ENCODE measurements at places on chromosomes 5 and 9. TPM values are rescaled to one million over a fixed set of nuclear protein-coding genes. Genes with fewer than 3 reads are reported as not detected.
A peak's percentile ranks its signal among the peaks of the same experiment; 100 is the strongest.

- no peak for DNase-seq
Measured at GRCh38 chr9:80061940-80062339, 490.2 kb downstream of the TLE4 start.

GRCh38 chr5:112210430-112211005, 208.6 kb downstream of the EPB41L4A start:
- DNase-seq, result peak; percentile 48

DNA sequence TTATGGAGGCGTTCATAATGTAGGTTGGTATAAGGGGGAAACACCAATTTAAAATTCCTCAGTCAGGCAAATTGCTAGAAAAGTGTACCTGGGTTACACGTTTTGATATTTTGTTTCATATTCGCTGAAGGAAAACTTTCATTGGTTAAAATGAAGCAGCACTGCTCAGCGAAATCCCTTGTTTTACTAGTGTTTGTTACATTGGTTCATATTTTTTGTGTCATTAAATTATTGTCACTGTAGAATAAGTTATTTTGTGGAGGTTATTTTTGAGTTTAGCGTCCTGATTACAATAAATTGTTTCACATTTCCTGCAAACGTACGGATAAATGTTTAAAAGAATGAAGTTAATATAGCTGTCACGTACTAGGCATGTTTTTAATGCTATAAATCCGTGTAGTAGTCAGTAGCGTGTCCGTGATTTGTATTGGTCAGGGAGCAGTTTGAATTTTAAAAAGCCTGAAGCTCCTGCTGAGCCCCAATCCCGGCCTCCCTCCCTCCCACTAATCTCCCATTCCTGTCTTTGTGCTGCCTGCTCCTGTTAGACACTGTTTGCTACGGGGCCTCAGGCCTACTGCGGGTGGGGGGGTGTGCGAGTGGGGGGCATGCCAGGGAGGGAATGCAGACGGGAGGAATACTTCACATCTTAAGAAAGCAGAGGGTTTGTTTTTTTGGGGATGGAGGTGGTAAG, 2.0 kb downstream of the NIPBL start:
- no peak for DNase-seq

DNA sequence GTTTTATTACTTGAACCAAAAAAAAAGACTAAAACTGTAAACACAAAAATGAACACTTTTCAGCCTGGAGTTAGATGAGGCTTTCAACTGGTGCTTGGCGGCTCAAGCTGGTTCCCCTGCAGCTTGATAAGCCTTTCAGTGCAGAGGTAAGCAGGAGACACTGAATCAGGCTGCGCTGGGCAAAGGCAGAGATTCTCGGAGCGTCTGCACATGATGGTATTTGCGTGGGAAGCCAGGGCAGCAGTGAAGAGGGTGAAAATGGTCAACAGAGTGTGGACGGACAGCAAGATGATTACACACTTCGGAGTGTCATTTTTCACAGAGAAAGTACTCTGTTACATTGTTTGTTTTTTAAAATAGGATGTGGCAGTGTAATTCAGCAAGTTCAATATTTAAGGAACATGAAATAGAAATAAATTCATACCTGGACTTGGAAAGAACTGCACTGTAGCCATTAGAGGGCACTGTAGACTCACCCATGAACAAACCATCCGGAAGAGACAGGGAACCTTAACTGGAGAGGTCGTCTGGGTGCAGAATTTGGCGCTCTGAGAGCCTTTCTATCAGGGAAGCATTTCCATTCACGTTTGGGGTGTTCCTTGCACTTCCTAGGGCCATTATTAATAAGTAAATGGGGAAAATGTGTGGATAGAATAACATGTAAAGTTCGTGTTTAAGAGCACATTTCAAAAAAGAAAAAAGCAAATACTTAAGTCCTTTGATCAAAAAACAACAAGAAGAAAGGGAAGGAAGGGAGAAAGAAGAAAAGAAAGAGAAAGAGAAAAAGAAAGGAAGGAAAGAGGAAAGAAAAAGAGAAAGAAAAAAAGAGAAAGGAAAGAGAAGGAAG, 69.8 kb downstream of the ICE1 start:
- DNase-seq, result no peak

- DNase-seq, result no peak
Measured at GRCh38 chr9:131049829-131050715, 41.1 kb downstream of the LAMC3 start.

- DNase-seq, result no peak
Measured at GRCh38 chr5:157382996-157383800, 76.8 kb upstream of the NIPAL4 start.

DNA sequence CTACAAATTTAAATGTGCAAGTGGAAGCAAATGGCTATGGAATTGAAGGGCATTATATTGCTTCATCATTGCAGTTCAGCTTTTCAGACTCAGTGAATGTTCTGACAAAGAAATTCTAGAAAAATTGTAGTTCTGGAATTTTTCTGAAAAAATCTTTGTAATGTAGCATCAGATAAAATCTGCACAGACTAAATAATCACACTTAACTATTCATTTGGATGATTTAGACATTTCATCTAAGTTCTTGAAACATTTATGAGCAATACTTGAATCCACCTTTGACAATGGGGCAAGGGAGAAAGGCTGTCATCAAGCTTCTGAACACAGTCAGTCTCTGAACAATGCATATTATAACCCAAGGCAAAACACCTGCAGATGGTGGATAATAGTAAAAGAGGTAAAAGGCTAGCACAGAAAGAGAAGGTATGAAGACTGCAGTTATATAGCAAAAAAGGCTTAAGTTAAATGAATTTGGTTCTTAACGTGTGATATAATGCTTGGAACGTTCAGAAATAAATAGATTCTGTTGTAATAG, 1352.0 kb upstream of the NUDT12 start:
- DNase-seq, result no peak

GRCh38 chr5:145945620-145946111, 9.3 kb downstream of the SH3RF2 start:
- no peak for DNase-seq

DNA sequence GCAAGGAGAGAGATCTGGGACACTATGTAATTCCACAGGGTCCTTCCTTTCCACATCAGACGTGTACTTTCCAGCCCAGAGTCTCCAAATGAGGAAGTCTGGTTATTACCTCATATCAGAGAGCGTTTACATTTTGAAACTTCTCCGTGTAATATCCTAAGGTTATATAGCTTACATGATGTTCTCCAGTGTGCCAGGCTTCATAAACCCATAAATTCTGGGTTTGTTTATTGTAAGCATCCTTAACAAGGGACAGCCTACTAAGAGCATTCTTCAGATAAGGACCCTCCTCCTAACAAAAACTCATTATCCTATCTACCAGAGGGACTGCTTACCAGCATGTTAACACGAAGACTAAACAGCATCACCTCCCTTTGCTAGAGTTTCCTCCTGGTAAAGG, 17.9 kb downstream of the SRFBP1 start:
- no peak for DNase-seq

DNA sequence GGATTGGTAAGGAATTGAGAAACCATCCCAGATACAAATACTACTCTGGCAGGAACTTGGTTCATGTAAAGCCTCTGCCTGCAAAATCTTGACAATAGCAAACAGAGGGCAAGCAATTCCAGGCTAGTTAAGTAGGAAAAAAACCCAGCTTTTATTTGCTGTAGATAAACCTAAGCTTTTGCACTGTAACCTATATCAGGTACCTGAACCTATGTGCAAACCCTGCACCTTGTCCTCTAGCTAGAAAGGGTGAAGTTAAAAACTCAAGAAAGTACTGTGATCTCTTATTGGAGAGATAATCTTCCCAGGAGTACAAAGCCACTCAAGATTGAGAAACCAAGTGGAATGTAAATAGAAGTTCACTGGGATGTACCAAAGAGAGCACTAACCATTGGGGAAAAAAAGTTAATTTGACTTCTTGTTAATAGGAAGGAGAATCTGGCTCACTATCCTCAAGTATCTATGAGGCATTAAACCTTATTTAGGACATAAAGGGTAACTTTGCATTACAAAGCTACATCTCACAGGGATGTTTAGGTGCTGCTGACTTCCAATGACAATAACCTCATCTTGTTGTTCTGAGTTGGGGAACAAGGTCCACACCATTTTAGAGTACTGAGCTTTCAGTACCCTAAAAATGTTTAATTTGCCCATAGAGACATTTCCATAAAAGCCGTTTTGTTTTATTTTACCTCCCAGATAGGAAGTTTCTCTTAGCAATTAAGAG, 73.8 kb upstream of the PCA3 start:
- no peak for DNase-seq

DNA sequence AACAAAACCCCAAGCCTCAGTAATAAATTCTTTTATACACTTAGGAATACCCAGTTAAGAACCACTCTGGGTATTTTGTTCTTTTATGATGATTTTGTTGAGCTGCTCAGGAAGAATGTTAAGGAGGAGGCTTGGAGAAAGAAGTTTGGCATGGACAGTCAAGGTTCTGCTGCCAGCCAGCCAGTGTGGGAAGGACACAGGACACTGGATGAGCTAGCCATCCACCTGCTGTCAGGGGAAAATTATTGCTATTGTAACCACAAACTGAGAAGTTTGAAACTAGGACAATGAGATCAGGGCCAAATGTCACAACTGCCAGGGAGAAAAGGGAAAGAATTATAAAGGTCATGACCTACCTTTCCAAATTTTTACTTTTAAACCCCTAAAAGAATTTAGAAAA, 25.9 kb upstream of the ADAMTSL1 start:
- no peak for DNase-seq

GRCh38 chr5:19866090-19866450, 121.9 kb downstream of the CDH18 start:
- DNase-seq, result no peak

- DNase-seq, result peak; percentile 48
Measured at GRCh38 chr9:134307674-134308638, 18.3 kb upstream of the RXRA start.

DNA sequence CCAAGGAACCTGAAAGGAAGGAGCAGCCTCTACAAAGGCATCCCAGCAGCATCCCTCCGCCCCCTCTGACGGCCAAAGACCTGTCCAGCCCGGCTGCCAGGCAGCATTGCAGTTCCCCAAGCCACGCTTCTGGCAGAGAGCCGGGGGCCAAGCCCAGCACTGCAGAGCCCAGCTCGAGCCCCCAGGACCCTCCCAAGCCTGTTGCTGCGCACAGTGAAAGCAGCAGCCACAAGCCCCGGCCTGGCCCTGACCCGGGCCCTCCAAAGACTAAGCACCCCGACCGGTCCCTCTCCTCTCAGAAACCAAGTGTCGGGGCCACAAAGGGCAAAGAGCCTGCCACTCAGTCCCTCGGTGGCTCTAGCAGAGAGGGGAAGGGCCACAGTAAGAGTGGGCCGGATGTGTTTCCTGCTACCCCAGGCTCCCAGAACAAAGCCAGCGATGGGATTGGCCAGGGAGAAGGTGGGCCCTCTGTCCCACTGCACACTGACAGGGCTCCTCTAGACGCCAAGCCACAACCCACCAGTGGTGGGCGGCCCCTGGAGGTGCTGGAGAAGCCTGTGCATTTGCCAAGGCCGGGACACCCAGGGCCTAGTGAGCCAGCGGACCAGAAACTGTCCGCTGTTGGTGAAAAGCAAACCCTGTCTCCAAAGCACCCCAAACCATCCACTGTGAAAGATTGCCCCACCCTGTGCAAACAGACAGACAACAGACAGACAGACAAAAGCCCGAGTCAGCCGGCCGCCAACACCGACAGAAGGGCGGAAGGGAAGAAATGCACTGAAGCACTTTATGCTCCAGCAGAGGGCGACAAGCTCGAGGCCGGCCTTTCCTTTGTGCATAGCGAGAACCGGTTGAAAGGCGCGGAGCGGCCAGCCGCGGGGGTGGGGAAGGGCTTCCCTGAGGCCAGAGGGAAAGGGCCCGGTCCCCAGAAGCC, 30.8 kb downstream of the CD180 start:
- peak; percentile 95 for DNase-seq

Gene RASGRF2
- total RNA-seq, result 17.3 TPM

Gene LOX
- 6.0 TPM for total RNA-seq

Gene OLFM1
- 2.5 TPM for total RNA-seq

Gene IL33
- 7.4 TPM for total RNA-seq

Gene KIAA0825
- 8.2 TPM for total RNA-seq

Gene LIFR
- 13.7 TPM for total RNA-seq

Gene MYORG
- total RNA-seq, result 7.4 TPM

Gene ANKRD18B
- total RNA-seq, result not detected
